Stimulated activated CD8-positive, alpha-beta memory T cell treated with anti-CD3 and anti-CD28 coated beads, Interleukin-4, amount 100 ng/mL, for 48 hours (primary cell): ENCODE measurements at places on chromosomes 1 and 21.

GRCh38 chr1:207500306-207500705 lies 4.3 kb downstream of the CR1 start:
- no peak for DNase-seq

DNA sequence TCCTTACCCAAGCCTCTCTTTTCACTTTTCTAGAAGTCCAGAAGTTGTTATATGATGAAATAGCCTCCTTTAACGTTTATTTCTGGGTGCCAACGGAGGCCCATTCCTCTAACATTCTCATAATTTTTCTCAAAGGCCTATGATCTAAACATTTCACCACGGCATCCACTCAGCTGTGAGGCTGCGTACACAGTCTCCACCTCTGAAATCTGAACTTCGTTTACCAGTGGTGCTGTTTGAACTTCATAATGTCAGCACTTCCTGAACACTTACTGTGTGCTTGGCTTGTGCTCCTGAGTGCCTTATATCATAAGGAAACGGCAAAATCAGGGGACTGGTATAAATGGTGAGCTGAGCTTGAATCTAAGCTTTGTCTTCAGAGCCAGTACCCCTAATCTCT lies 12.0 kb upstream of the RBP7 start:
- no peak for DNase-seq

DNA sequence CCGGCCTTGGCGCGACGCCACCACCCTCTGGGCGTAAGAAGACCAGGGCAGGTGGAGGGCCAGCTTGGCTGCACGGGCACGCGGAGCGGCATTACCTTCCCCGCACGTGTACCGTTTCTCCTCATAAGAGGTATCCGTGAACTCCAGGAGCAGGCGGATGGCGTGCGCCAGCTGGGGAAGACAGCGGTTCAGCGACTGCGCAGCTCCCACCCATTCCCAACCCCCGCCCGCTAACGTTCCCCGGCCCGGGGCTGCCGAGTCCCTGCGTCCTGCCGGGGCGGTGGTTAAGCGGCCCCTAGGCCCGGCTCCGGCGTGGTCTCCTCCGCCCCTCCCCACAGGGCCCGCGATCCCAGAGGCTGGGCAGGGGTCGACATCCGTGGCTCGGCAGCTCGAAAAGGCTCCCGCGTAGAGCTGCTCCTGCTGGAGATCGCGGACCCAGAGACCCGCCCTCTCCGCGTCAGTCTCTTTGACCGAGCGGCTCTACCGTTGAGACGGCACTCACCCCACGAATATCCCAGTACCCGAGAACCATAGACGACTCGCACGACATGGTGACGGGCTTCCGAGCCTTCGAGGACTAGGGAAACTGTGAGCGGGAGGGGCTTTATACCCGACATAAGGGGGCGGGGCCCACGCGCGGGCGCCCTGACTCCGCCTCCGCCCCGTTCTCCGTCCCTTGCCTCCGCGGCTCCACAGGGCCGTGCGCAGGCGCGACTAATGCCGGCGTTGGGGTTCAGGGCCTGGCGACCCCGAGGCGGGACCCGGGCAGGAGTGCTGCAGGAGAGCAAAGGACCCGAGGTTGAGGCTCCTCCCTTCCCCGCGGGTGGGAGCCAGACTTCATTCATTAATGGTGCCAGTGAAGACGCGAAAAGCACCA lies 862 bp downstream of the GSTM3 start:
- peak; percentile 86 for DNase-seq

DNA sequence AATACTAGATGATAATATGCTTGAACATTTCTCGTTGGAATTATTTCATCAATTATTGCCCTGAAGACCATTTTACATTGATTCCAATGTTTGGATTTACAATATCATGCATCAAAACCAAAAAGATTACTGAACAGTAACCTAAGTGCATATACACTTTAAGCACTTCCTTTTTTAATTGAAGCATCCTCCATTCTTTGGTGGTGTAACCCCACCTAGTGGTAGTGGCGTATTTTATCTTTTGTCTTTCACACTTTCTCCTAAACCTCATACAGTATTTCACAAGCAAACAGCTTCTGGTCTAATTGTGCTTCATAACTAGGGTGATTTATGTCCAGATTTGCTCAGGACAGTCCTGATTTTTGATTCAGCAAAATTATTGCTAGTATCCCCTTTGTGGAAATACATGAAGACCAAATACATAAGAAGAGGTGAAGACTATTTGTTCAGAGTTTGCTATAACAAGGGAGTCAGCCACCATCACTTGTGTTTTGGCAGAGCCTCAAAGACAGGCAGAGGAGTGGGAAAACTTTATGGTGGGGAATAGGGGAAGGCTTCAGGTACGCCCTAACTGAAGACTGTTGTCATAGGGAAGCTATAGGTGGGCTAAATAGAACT lies 3.4 kb upstream of the NVL start:
- DNase-seq, result no peak

DNA sequence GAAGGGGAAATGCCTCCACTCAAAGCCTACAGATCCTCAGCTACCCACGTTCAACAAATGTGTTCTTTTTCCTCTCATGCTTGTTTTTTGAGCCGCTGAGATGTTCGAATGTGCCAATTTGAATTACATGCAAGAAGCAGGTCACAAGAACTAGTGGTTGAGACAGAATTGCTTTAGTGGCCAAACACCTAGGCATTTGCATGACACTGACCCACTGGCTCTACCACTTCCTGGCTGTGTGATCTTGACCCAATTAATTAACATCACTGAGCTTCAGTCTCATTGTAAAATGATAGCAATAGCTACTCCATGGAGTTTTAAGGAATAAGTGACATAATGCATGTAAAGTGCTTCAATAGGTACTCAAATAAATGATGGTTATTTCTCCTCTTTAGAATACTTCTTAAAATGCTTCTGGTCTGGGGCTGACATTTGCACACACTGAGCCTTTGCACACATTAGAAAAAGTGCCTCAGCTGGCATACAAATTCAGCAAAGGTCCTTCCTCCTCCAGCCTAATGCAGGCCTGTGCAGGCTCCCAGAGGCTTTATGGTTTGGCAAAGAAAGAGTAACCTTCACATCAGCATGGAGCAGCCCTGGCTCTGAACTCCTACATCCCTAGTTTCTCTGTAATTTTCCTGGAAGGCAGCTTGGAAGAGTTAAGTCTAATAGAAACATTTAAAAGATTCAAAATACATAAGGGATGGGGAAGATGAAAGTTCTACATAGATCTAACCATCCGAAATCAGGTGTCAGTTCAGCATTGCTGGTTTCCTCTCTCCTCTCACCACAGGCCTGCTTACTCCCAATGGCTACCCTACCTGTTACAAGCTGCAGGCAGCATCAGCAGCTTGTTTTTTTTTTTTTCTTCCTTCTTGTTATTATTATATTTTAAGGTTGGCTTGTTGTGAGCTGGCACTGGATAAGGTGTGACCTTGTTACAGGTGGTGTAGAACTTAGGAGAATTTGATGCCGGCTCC lies 107.4 kb downstream of the TBX19 start:
- no peak for DNase-seq

DNA sequence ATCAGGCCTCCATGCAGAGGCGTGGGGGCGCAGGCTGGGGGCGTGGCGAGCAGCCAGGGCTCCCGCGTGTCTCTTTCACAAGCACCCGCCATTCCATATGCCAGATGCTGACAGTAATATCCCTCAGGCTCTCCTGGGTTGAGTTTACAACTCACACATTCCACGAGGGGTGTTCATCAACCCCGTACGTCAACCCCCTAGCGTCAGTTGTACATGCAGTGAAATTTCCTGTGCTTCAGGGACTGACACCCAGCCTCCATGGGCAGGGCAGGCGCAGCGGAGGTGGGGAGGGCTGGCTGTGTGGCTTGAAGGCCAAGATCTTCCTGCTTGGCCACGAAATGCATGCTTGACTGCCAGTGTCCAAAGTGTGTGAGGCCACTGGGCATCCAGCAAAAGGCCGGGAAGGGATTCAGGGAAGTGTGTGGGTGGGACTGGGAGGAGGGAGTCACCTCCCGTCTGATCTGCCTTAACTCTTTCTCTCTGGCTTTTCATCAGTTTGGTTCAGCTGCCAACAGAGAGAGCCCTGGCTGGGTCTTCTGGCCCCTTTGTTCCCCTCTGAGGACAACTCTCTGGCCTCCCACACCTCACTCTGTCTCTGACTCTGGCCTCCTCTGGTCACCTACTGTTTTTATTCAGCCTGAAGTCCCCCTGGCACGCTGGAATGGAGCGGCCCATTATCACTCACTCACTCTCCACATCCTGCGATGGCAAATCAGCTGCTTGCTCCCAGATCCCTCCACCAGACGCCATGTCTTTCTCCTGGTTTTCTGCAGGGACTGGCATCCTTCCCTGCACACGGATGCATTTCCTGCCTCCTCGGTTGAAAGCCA lies 33.8 kb downstream of the CLIC6 start:
- DNase-seq, result no peak

GRCh38 chr1:20125100-20125499 lies 5.8 kb upstream of the PLA2G2D start:
- DNase-seq, result no peak
